ENCODE measurements at places on chromosomes 16 and 17. TPM values are rescaled to one million over a fixed set of nuclear protein-coding genes. Genes with fewer than 3 reads are reported as not detected.

DNA sequence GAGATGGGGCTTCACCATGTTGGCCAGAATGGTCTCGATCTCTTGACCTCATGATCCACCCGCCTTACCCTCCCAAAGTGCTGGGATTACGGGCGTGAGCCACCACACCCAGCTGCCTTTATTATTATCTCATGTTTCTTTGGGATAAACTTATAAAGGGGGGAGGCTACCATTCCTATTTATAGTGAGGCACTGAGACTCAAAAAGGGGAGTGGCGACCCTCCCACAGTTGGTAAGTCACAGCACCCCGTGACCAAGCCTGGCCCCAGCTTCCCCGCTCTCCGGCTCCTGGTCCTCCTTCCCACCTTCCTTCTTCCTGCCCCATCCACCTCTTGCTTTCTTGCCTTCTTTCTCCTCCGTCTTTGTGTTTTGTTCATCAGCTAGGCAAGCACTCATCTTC lies 5.2 kb downstream of the MYH3 start:
- no peak for DNase-seq

Gene LPO
- total RNA-seq: not detected

DNA sequence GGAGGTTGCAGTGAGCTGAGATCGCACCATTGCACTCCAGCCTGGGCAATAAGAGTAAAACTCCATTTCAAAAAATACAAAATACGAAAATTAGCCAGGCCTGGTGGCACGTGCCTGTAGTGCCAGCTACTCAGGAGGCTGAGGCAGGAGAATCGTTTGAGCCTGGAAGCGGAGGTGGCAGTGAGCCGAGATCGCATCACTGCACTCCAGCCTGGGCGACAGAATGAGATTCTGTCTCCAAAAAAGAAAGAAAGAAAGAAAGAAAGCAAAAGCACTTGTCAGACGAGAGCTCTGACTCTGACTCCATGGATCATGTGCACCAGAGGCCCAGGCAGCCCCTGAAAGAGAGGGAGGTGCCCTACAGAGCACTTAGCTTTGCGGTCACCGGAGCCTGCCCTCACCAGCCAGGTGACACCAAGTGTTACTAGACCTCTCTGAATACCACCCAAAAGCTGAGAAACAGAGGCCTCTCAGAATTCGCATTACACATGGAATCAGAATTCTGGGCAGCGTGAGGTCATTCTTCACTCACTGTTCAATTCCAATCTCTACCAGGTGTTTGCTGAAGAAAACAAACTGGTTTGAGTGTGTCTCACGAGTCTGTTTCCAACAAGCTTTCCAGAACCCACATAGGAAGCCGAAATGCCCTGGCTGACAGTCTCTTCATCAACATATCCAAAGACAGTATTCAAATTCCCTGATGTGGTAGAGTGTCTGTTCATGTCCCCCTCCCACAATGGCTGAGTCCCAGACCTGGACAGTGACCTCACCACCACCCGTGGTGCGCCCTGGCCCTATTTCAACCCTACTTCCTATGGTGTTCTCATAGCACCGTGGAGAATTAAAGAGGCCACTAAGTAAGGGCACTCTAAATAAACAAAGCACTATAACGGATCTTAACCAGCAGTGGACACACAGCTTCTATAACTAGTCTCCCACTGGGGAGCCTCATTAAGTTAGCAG lies 1.5 kb downstream of the FLCN start:
- DNase-seq: no peak

Gene KRT12
- total RNA-seq: not detected

Gene KRT36
- total RNA-seq: not detected

DNA sequence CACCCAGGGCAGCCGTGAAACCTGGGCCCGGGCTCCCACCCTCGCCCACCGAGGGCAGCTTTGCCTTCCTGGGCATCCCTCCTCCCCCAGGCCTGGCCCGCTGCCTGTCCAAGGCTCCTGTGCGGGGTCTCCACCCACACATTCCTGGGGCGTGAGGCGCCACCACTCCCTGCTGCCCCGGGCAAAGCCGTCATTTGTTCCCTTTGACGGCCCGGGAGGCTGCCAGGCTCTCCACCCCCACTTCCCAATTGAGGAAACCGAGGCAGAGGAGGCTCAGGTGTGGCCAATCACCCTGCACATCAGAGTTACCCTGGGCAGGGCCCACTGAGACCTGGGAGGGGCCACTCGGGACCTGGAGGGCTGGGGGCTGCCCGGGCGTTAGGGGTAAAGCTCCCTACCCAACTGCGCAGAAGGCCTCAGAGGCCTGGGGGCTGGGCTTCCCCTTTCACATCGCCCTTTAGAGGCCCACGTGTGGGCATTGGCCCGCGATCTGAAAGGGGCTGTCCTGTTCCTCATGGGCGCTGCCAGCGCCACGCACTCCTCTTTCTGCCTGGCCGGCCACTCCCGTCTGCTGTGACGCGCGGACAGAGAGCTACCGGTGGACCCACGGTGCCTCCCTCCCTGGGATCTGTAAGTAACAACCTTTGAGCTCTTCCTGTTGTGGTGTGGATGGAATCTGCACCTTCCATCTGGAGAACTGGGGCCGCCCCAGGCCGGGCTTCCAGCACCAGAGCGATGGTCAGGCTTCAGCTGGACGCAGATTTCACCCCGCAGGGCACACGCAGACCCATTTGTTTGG lies at the start of gene MSLN:
TSS of gene MSLN (plus strand) at position 190 of the 799 bp plus-strand sequence. CDS start 1,947 bp downstream, outside the sequence.
- DNase-seq: no peak

- no peak for DNase-seq
Observed at GRCh38 chr16:79083508-79084299, 516.8 kb downstream of the MAF start.

DNA sequence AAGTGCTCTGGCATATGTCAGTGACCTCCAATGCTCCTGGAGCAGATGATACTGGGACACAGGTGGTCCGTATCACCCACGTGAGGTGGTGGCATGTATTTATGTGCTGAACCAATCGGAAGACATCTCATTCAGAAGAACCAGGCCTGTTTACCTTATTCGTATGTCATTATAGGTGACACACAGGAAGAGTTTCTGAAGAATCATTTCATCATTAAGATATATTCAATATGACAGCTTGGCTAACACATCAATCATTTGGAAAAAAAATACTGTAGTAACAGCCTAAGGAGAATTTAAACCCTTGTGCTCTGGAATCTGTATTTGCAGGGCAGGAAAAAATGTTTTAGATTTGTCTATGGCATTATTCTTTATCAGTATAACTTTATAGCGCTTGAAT lies 44.6 kb downstream of the RBFOX1 start:
- no peak for DNase-seq

DNA sequence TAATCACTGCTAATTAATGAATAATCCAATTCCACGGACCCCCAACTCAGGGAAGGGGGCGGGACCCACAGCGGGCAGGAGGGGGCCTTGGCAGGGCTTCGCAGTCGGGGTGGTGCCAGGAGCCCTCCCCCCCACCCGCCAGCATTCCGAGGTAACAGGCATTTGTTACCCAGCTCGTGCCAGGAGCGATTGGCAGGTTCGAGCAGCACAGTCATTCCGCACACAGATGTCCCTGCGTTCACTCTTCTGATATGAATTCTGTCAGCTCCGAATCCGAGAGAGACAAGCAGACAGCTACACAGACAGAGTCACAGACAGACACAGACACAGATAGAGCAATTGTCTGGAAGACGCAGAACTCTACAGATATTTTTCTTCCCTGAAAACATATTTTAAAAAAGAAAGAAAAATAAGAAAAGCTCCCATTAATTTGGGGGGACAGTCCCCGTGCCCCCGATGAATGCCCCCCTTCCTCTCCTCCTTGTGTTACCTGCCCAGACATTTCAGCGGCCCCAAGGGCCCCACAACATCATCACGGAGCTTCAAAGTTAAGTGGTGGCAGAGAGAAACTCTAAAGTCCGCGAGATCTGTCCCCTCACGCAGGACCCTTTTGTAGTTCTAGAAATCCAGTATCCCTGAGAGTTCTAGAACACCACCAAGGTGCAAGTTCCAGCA lies 10.2 kb downstream of the NEUROD2 start:
- no peak for DNase-seq

GRCh38 chr16:21134053-21134452 lies 16.6 kb downstream of the DNAH3 start:
- DNase-seq: no peak

DNA sequence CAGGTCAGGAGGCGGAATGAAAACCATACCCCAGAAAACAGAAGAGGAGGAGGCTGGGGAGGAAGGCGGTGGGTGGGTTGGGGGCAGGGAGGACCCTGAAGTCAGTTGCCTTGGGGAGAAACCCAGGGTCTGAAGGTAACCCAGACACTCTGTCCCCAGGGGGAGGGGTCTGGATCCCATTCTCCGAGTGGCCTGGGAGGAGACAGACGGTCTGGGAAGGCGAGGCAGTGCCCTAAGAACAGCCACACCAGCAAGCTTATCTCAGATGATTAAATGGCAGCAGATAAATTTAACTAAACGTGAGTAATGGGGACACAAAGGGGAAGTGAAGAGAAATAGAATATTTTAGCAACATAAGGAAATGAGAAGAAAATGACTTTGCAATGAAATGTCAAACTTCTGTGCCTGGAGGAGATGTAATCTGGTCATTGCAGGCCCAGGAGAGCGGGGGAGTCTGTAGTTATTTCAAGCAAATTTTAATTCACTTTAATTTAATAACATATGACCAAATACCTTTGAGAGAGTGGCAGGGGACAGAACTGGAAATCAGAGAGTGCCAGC lies 21.4 kb upstream of the ZFP90 start:
- no peak for DNase-seq

DNA sequence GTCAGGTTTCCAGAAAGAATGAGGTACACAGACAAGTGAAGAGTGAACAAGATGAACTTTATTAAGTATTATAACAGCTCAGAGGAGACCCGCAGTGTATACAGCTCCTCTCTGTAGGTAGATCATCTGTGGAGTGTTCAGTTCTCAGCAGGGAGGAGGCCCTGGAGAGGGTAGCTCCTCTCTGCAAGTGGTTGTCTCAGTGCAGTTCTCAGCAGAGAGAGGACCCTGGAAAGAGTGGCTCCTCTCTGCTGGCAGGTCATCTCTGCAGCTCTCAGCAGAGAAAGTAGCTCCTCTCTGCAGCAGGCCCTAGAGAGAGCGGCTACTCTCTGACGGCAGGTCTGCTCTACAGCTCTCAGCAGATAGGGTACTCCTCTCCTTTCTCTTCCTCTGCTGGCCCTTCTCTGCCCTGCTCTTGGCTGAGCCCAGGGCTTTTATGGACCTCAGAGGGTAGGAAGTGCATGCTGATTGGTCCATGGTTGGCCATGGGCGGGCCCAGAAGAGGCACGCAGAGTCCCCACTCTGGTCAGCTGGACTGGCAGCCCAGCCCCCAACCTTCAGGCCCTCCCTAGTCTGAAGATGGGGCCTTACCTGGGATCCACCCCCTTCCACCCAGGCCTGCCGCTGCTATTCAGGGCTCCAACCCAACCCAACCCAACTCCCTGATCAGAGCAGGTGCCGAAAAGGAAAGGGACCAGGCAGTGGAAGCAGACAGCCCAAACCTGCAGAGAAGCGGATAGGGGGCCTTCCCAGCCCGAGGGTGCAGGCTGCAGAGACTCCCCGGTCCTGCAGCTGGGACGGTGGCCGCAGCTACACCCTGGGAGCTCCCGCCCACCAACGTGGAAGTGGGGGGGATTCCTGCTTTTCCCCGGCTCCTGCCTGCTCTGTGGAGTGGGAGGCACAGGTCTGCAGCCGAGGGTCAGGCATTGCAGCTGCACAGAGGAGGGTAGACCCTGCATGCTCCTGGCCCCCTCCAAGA lies 18.5 kb upstream of the DNAJA2 start:
- DNase-seq: no peak

DNA sequence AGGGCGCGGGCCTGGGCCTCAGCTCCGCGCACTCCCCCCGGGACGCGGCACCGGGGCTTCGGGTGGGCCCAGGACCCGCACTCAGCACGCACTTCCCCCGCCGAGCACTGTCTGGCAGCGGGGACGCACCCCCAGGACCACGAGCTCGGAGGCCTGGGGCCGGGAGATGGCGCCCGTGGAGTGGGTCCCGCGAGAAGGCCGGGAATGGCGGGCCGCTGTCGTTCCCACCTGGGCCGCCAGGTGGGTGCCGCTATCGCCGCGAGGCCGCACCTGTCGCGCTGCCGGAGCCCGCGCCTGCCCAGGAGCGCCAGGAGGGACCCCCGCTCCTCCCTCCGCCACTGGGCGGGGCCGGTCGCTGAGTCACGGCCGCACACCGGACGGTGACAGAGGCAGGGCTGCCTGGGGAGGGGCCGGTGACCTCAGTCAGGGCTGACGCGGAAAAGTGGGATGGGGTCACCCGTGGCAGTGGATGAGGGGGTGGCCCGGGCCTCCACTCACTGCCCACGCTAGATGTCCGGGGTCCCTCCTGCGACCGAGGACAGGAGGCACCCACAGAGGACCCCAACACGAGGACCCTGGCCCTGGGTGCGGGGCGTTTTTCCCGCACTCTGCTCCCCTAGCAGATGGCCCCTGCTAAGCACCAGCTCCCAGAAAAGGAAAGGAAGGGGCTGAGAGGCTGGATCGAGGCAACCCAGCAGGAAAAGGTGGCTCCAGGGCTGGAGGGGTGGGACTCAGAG lies 6.9 kb upstream of the ACTG1 start:
- DNase-seq: peak; percentile 47

DNA sequence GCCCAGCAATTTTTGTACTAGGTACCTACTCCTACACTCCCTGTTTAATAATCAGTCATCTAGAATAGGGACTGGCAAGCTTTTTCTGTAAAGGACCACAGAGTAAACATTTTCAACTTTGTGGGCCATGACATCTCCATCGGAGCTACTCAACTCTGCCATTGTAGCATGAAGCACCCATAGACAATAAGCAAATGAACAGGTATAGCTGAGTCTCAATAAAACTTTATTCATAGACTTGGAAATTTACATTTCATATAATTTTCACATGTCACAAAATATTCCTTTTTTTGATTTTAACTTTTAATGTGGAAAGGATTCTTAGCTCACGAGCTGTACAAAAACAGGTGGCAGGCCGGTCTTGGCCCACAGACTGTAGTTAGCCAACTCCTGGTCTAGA lies 345.8 kb downstream of the SOX9 start:
- DNase-seq: no peak

GRCh38 chr16:27175888-27176287 lies 27.4 kb upstream of the KDM8 start:
- DNase-seq: no peak

Gene CES3
- 80.3 TPM for total RNA-seq

- DNase-seq: no peak
Observed at GRCh38 chr17:75159196-75160031, 5.1 kb upstream of the JPT1 start.

- peak; percentile 76 for DNase-seq
Observed at GRCh38 chr17:42276359-42276608, at the start of gene STAT5B. TSS of gene STAT5B (minus strand) at chr17:42276391. CDS start at chr17:42232127, 44,264 bp downstream.

- DNase-seq: no peak
Observed at GRCh38 chr16:1075546-1075945, 3.0 kb downstream of the SSTR5 start.

GRCh38 chr16:86609115-86609514 lies 30.8 kb downstream of the FOXL1 start:
- DNase-seq: no peak

Gene NPIPA2
- total RNA-seq: 0.45 TPM

GRCh38 chr17:64147110-64148016 lies 17.4 kb upstream of the ERN1 start:
- DNase-seq: no peak

Gene AOC3
- 8.6 TPM for total RNA-seq

GRCh38 chr16:89084411-89084810 lies 9.2 kb upstream of the ACSF3 start:
- DNase-seq: no peak

- no peak for DNase-seq
Observed at GRCh38 chr16:68823401-68824135, 19.8 kb upstream of the TANGO6 start.
